ENCODE measurements at places on chromosomes 1 and 21. TPM values are rescaled to one million over a fixed set of nuclear protein-coding genes. Genes with fewer than 3 reads are reported as not detected.

ZBTB8A gene
- 4.0 TPM for total RNA-seq

ANKRD45 gene
- 0.24 TPM for total RNA-seq

WNT4 gene
- 0.17 TPM for total RNA-seq

LCE3D gene
- total RNA-seq, result 0.60 TPM

SLC30A10 gene
- 0.15 TPM for total RNA-seq

NUF2 gene
- 33.2 TPM for total RNA-seq

CFHR3 gene
- 0.10 TPM for total RNA-seq

COG2 gene
- total RNA-seq, result 22.7 TPM

FCRL5 gene
- not detected for total RNA-seq

GABRD gene
- 0.77 TPM for total RNA-seq

NBPF10 gene
- total RNA-seq, result 0.46 TPM

AMY2A gene
- not detected for total RNA-seq

ARTN gene
- 0.15 TPM for total RNA-seq

LHX8 gene
- 1.2 TPM for total RNA-seq

Measured in A549 treated with CORT108297 at 1 μM for 4 hours (cell line).